ENCODE measurements at places on chromosomes 3 and 15. TPM values are rescaled to one million over a fixed set of nuclear protein-coding genes. Genes with fewer than 3 reads are reported as not detected.

The TMEM43 gene
- total RNA-seq = 44.4 TPM

DNA sequence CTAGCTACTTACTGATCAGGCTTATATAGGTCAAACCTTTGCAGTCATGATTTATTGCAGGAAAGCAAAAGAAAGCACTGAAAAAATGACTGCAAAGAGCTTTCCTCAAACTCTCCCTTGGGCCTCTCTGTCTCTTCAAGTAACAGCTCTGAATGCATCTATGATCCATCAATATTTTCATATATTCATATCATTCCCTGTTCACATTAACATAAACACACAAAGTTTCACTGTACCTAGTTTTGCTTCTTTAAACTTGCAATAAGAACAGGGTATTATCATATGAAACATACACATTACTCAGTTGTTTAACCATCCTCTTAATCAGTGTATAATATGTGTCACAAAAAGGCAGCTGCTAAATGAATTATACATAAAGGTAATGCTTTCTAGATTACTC is 107.9 kb upstream of the ARL6 start:
- no peak for DNase-seq

The MB21D2 gene
- 5.3 TPM for total RNA-seq

- no peak for DNase-seq
Observed at GRCh38 chr3:5078151-5078550, 43.9 kb upstream of the ARL8B start.

- DNase-seq = no peak
Observed at GRCh38 chr3:186870421-186871201, 28.1 kb downstream of the ADIPOQ start.

DNA sequence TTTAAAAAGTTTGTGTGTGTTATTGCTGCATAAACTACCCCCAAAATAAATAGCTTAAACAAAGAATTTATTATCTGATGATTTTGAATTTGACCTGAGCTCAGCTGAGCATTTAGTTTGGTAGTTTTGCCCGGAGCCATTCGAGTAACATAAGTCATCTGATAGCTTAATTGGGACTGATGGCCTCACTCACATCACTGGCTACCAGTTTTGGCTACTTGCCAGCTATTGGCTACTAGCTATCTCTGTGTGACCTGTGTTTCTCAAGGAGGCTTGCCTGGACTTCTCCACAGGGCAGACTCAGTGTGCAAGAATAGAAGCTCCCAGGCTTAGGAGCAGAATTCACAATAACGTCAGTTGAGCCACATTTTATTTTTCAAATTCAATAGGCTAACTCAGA is 9.0 kb downstream of the CNTN3 start:
- DNase-seq = no peak

The ATP13A4 gene
- 4.2 TPM for total RNA-seq

DNA sequence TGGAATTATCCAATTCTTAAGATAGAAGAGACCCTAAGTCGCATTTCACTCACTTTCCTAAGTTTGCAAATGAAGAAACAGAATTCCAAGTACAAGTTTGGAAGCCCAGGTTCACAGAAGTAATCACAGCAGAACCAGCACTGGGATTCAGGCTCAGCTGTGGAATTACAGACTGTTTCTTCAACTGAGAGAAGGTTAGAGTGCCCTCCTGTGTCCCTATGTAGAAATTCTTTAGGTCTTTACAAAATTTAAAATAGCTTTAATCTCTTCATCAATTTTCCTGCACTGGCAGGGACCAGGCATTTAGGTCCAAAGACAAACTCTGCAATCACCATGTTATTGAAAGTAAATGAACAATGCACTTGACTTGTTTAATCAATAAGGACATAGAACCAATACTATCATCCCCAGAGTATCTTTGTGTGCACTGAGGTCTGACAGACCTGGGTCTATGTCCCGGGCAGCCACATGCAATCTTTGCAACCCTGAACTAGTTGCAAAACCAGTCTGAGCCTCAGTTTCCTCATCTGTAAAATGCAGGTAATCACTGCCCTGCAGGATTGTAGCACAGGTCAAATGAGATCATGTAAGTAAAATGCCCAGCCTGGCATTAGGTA is 96.3 kb upstream of the ZBED2 start:
- no peak for DNase-seq

GRCh38 chr3:98531622-98532274 is at the start of gene GPR15:
Gene GPR15 (plus strand): TSS chr3:98531978. CDS start chr3:98532034, 56 bp downstream.
- DNase-seq = no peak

The ACOX2 gene
- total RNA-seq = not detected

DNA sequence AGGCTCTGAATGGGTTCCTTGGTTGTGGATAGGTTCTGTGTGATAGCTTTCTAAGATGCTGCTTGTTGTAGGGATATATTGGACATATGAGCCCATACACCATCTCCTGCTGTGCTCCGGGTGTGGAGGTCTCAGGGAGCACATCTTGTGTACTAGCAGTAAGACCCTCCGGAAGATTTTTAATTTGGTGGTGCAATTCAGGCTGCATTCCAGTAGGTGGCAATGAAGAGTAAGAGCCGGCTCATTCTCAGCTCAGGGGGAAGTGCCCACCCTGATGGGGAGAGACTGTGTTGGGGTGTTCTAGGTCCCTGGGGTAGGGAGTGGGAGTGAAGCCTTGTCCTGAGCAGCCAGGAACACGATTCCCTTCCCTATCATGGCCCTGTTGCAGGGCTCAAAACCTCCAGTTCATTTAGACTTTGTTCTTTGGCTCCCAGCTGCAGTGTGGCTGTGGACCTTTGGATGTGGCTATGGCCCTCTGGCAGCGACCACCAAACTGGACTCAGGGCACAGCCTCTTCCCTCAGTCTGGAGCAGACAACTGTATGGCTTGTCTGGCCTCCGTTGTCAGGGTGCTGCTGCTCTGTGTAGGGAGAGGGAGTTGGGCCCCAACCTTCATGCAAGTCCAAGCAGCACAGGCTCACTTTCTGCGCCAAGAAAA is 104.7 kb downstream of the UNC13C start:
- no peak for DNase-seq

The GATM gene
- 3.5 TPM for total RNA-seq

GRCh38 chr15:64146885-64147681 is 4.4 kb upstream of the SNX22 start:
- DNase-seq = no peak

DNA sequence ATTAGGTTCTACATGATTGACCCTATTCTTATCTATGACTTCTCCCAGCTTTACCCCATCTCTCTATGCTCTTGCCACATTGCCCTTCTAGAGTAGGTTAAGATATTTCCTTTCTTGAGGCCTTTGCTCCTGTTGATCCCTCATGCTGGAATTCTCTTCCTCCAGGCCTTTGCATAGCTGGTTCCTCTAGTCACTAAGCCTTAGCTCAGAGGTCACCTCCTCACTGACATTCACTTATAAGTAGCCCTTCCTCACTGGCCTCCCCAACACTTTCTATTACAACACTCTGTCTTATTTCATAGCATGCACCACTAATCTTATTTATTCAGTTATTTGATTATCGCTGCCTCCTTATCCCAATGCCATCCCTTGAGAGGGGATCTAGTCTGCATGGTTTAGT is 228.4 kb upstream of the COL8A1 start:
- no peak for DNase-seq

Data from activated naive CD8-positive, alpha-beta T cell treated with anti-CD3 and anti-CD28 coated beads, Interleukin-2, amount 10 ng/mL, durations not matched to agents 7 days and 5 days (primary cell).